ENCODE measurements at places on chromosomes 3 and 15.

DNA sequence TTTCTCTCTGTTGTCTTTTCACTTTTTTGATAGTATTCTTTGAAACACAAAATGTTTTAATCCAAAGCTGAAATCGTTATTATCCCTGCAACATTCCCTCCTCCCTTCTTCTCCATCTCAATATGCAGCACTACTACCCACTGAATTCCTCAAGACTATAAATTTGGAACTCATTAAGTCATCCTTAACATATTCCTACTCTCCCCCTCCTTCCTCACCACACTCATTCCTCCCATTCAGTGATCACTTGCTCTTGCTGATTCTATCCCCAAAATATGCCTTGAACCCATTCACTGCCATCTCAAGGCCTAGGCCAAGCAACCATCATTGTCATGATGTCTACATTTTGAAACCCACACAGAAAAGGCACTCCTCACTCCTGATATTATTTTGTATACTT lies 2.4 kb upstream of the PIK3R4 start:
- DNase-seq = no peak

GRCh38 chr15:101808201-101808600 lies 3.8 kb upstream of the OR4F15 start:
- no peak for DNase-seq

- DNase-seq = no peak
Measured at GRCh38 chr3:76456322-76456721, 583.6 kb upstream of the ROBO2 start.

GRCh38 chr15:74173380-74174218 lies at the start of gene ISLR:
ISLR (plus strand) TSS chr15:74173710; CDS start chr15:74174859, 1,149 bp downstream.
- DNase-seq = no peak

DNA sequence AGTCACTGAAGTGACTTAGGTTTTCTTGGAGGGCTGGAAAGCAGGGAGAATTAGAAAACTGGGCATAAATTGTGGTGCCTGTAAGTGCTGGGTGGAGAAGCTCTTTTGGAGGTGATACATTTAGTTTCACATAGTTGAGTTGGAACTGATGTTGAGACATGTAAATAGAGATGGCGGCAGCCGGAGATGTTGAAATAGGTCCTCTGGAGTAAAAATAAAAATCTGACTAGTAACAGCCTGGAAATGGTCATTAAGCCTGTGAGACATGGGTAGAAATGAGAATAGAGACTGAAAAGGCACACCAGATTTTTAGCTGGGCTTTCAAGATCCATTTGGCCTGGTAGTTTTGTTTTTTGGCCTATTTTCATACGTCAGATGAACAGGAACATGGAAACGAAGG lies 2.9 kb upstream of the NIT2 start:
- DNase-seq = no peak

GRCh38 chr15:86347245-86347644 lies 267.6 kb downstream of the AGBL1 start:
- DNase-seq = no peak

DNA sequence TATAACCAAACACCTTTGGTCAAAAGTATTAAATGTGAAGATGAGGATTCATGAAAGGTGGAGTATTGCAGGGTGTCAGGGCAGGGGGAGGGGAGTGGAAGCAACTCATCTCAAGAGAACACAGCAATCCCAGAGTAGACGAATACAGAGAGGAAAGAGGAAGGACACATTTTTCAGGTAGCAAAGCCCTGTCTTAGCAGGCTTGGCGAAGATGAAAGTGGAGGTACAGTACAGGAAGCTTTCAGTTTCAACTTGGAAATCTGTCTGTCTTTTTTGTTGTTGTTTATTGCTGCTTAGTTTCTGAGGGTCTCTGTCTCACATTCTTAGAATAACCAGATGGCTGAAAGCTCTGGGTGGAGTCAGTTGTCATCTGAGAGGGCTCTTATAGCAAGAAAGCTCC lies 80.8 kb upstream of the GPR149 start:
- DNase-seq = no peak

DNA sequence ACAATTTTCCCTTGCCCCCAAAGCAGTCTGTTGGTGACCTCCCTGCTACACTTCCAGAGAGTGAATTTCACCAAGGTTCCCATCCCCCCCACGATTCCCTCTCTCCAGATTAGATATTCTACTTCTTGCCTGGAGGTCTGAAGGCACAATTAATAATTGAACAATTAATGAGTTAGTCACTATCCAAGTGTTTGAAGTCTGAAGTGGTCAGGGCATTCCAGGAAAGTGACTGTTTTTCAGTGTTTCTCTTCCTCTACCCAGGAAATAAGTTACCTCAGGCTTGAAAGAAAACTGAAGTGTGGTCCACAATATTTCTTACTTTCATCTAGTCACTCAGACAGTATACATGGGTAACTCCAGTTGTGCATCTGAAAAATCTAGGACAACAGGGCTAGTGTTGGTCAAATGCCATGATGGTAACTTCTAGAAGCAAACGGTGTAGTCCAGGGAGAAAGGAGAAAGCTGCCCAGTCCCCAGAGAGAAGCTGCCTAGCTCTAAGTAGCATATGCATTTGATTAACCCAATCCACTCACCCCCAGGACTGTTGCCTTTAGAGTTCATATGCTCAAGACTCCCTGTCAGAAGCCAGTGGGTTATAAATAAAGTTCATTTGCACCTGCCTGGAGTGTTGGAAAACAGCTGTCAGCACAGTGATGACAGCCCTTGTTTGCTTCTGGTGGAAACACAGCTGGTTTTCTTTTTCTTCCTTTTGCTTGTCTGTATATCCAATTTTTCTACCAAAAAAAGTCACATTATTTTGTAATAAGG lies 2.3 kb upstream of the TM4SF4 start:
- DNase-seq = no peak

GRCh38 chr3:54905261-54905888 lies 22.5 kb downstream of the LRTM1 start:
- no peak for DNase-seq

- DNase-seq = no peak
Measured at GRCh38 chr15:65377105-65377975, 462 bp downstream of the IGDCC3 start.

DNA sequence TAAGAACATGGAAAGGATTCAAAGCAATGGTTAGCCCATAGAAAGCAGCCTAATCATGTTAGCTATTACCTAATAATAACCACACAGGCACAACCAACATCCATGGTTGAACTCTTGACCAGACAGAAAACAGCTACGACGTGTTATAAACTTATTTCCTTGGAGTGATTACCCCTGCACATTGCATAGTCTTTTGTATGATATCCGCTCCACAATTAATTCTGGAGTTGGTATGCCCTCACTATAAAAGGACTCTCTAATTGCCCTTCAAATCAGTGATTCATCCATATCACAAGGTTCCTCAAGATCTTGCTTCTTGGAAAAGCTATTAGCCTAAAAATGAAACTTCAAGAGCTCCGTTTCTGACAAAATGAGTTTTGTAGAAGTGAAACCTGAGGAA lies 117.9 kb downstream of the SYNPR start:
- DNase-seq = no peak

DNA sequence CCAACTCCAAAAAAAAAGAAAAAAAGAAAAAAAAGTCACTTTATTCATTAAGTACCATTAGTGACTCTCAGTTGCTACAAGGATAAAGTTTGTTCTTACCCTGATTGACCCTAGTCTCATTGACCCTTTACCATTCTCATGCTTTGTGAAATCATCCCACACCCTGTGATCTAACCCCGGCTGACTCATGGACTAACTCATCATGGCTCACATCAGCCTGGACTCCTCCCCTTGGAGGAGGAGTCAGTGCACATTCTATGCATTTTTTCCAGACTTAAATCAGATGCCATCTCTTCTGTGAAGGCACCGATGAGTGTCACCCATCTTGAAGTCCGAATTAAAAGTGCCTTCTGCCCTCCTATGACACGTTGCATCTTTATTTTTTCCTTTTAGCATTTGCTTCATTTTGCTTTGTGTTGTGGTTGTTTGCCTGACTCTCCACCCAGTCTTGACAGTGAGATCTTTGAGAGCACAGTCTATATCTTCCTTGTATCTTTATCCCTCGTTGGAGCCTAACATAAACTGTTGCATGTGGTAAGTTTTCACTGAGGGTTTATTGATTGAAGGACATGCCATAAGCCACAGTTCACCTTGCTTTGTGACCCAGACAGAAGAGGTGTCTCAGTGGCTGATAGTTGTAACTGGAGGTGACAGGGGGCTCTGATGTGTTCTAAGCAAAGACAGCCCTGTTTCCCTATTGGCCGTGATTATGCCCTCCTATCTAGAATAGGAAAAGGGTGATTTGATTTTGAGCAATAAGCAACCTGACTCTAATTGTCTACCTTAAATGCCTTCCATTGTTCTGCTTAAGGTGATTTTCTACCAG lies 72.1 kb downstream of the IL1RAP start:
- no peak for DNase-seq

DNA sequence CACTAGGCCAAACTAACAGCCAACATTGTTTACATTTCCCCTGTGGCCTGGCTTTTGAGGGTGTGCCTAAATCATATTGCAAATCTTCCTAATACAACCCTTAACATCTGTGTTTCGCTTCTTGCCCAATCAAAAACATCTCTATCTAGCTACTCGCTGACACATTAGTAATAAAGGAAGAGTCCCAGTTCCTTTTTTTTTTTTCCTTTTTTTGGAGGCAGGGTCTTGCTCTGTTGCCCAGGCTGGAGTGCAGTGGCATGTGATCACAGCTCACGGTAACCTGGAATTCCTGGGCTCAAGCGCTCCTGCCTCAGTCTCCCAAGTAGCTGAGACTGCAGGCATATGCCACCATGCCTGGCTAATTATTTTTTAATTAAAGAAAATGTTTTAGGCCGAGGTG lies 2.1 kb upstream of the SRPRB start:
- DNase-seq = no peak

GRCh38 chr15:69127306-69127705 lies 33.1 kb upstream of the GLCE start:
- DNase-seq = no peak

GRCh38 chr3:132399054-132399929 lies 18.0 kb upstream of the DNAJC13 start:
- DNase-seq = no peak

DNA sequence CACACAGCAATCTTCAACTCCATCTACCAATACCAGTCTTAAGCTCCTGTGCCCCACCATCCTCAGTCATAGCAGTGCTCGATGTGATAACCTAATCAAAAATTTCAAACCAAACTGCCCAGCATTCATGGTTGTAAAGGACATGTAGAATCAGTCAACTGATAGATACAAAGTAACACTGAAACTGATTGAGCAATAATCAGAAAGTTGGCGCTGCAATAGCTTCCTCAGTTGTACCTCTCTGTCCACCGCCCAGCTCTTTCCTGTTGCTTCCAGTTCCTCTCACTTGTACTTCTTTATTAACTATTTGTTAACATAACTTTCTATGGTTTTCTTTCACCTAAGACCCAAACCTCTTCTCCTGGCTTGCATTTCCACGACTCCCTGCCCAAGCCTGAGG lies 745.7 kb downstream of the PDCD6IP start:
- DNase-seq = no peak

DNA sequence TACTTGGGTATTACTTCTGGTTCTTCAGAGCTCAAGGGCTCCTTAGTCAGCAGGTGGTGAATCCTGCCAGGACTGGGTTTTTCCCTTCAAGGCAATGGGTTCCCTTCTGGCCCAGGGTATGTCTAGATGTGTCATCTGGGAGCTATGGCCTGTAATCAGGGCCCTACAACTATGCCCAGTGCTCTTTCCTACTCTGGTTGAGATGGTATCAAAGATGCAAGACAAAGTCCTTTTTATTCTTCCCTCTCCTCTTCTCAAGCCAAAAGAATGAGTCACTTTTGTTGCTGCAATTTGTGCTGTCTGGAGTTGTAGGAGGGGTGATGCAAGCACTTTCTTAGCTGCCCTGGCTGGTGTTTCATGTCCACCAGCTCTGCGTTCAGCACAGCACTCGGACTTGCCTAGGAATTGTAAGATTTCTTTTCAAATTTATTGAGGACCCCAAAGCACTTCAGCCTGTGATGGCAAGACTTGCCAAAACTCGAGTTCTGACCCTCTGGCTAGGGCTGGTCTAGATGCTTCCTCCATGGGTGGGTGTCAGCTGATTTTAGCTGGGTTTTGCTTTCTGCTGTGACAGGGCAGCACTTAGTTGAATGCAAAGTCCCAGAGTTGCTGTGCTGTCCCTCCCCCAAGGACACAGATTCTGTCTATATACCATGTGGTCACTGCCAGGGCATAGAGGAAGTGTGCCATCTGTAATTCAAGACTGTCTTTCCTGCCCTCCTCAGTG lies 129.2 kb upstream of the CBLB start:
- no peak for DNase-seq

DNA sequence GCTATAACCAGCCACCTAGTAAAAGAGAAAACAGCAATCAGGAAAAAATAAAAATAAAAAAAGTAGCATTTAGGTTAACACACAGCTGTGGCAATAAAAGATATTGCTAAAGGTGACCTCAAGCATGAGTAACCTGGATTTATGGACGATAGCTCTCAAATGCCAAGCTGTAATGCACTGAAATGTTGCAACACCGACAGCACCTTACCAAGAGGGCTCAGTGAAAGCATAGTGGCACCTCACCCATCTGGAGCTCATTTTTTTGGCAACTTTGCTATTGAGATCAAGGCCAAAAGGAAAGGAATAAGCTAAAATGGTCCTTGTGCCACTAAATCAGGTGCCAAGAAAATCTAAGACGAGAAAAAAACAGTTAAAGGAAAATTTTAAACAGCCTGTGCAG lies 2.5 kb downstream of the HACD2 start:
- DNase-seq = no peak

GRCh38 chr3:15581471-15582394 lies 19.6 kb downstream of the HACL1 start:
- no peak for DNase-seq

- no peak for DNase-seq
Measured at GRCh38 chr15:60396560-60396957, 1.2 kb downstream of the ANXA2 start.
